CD4-positive, alpha-beta memory T cell (primary cell): ENCODE measurements at places on chromosomes 4 and X. TPM values are rescaled to one million over a fixed set of nuclear protein-coding genes. Genes with fewer than 3 reads are reported as not detected.
A peak's percentile ranks its signal among the peaks of the same experiment; 100 is the strongest.

The XK gene
- polyA plus RNA-seq, result not detected

The SLC2A9 gene
- 0.43 TPM for polyA plus RNA-seq

GRCh38 chr4:8772499-8773123, 99.0 kb downstream of the HMX1 start:
- DNase-seq, result no peak

GRCh38 chrX:139213241-139213709, 317.3 kb upstream of the F9 start:
- no peak for DNase-seq

- peak; percentile 11 for DNase-seq
These were observed 562.2 kb downstream of the ZIC3 start for GRCh38 chrX:138128027-138128671.

- no peak for DNase-seq
These were observed 22.2 kb downstream of the HMX1 start for GRCh38 chr4:8849266-8850073.

GRCh38 chr4:52822583-52822971, 39.5 kb upstream of the RASL11B start:
- DNase-seq, result no peak
